Stimulated activated CD8-positive, alpha-beta memory T cell treated with anti-CD3 and anti-CD28 coated beads, Interleukin-15, amount 100 ng/mL, for 24 hours (primary cell): ENCODE measurements at places on chromosomes 5 and 9.

- no peak for DNase-seq
Measured at GRCh38 chr9:136079211-136079915, 15.7 kb downstream of the NACC2 start.

DNA sequence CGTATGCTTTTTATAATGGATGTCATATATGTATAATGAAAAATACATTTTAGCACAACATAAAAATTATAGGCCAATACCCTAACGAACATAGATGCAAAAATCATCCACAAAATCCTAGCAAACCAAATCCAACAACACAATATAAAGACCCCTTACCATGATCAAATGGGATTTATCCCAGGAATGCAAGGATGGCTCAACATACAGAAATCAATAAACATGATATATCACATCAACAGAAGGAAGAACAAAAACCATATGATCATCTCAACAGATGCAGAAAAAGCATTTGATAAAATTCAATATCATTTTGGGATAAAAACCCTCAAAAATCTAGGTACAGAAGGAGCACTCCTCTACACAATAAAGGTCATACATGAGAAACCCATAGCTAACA, 27.7 kb downstream of the VAV2 start:
- DNase-seq, result no peak

GRCh38 chr5:71955723-71956122, 151.6 kb upstream of the MAP1B start:
- no peak for DNase-seq

DNA sequence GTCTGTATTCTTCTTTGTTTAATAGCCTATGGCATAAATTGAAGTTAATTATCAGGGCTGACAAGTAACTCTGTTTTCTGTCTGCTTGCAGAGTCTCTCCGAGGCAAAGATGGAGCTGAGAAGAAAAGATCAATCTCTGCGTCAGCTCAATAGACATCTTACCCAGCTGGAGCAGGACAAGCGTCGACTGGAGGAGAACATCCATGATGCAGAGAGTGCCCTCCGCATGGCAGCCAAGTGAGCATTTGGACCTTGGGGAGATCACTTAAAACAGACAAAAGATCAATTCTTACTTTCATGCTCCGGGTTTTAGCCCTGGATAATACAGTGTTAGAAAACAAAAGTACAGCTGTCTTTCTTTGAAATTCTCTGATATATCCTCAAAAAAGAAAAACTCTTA, 293.8 kb downstream of the CCDC171 start:
- no peak for DNase-seq

DNA sequence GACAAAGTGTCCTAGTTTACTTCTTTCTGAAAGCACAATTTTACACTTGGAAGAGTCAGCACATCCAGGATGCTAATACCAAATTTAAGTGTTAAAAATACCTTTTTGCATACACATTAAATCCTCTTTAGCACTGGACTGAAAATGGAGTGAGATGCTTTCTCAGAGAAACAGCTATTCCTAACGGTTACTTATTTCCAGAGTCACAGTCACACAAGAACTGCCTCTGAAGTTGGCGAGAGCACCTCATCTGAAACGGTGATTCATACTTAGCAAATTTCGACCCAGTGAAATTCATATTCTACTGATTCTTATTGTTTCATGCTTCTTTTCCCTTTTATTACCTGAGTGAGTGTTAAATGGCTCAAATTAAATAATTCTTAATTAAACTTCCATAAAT, 12.2 kb downstream of the CDH18 start:
- no peak for DNase-seq

- no peak for DNase-seq
Measured at GRCh38 chr5:13316176-13316575, 628.3 kb downstream of the DNAH5 start.

GRCh38 chr9:78592811-78593210, 295.9 kb downstream of the PSAT1 start:
- DNase-seq, result no peak

GRCh38 chr9:99134893-99135341, 30.0 kb downstream of the TGFBR1 start:
- DNase-seq, result no peak

- no peak for DNase-seq
Measured at GRCh38 chr5:181235323-181235688, 8.4 kb downstream of the RACK1 start.

GRCh38 chr5:29508131-29508530, 1685.4 kb upstream of the CDH6 start:
- no peak for DNase-seq

GRCh38 chr9:85172001-85172978, 502.8 kb downstream of the NTRK2 start:
- no peak for DNase-seq

DNA sequence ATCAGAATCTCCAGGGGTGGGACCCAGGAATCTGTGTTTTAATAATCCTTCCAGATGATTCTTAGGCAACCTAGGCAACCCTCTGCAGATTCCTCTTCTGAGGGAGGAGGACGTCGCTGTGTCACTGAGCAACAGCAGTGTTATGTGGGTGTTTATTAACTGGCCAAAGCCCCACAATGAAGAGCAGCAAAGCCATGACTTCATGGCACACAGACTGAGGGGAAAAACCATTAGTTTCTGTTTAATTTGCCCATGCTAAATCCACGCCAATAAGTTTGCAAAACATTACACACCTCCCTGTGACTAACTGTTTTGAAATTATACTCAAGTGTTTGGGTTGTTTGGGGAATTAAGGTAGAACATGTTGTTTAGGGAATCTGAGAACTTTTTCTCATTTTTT, 83.7 kb upstream of the TMED7 start:
- no peak for DNase-seq

DNA sequence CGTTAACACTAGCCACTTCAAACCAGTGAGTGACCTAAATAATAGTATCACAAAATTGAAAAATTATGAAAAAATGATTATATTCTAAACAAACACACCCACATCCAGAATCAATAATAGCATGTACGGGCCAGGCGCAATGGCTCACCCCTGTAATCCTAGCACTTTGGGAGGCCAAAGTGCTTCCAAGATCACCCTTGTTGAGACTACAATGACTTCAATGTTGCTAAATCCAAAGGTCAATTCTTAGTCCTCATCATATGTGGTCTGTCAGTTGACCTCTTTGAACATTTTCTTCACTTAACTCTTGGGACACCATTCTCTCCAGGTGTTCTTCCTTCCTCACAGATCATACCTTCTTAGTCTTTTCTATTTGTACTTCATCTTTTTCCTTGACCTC, 11.3 kb downstream of the RIOK2 start:
- no peak for DNase-seq

GRCh38 chr9:110797611-110798010, 129.0 kb downstream of the MUSK start:
- no peak for DNase-seq

DNA sequence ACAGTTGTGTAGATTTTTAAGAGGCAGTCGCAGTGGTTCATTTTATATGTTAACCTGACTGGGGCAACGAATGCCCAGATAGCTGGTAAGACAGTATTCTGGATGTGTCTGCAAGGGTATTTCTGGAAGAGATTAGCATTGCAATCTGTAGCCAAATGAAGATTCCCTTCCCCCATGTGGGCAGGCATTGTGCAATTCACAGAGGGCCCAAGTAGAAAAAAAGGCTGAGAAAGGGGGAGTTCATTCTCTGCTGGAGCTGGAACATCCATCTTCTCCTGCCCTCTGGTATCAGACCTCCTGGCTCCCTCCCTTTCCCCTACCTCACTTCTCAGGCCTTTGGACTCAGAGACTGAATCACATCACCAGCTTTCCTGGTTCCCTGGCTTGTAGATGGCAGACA, 70.6 kb downstream of the TENT4A start:
- no peak for DNase-seq

DNA sequence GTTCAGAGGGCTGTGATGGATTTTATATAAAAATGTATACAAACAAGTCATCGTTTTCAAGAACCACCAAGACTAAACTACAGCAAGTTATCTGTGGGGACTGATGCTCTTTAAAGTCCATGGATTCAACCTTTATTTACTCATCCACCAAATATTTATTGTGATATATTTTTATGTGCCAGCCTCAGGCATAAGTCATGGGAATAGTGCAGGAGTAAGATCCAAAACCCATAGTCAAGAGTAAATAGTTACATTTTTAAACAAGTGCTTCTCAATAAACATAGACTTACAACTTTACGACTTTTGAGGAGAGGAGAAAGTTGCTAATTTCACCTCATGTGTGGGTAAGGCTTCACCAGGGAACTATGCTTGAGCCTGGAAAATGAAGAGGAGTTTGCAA, 24.6 kb downstream of the MACIR start:
- no peak for DNase-seq

- peak; percentile 67 for DNase-seq
Measured at GRCh38 chr5:80255811-80256712, at the start of gene SERINC5. Gene SERINC5, minus strand, starts transcription at chr5:80256048. Its CDS starts 126 bp downstream, at chr5:80255922.

DNA sequence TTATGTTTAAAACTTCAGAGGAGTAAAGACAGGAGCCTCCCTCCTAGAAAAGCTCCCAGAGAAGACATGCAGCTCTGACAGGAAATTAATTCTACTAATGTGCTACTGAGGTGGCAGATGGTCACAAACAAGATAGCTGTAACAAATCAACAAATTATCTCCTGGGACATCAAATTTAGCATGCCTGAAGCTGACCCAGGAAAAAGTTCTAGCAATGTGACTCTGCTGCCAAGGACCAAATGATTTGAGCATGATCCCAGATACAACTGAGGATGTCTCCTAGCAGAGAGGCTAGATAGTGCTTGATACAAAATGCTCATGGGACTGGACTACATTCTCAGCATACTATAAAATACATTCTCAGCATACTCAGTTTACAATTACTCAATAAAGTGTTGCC, 413.5 kb upstream of the SMC2 start:
- no peak for DNase-seq

DNA sequence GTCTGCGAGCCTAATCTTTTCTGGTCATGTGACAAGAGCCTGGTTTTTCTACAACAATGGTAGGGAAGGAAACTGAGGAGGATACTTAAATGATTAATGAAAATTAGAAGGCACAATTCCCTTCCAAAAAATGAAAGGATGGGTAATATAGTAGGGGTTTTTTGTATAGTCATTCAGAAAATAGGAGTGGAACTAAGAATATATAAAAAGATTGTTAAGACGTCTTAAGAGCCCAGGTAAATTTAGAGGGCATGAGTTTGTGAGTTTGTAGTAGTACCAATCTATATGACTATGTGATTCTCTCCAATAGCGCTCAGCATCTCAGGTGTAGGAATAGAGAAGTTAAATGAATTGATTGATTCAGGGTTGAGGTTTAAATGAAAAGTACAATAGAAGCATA, 50.1 kb downstream of the GNG10 start:
- no peak for DNase-seq

DNA sequence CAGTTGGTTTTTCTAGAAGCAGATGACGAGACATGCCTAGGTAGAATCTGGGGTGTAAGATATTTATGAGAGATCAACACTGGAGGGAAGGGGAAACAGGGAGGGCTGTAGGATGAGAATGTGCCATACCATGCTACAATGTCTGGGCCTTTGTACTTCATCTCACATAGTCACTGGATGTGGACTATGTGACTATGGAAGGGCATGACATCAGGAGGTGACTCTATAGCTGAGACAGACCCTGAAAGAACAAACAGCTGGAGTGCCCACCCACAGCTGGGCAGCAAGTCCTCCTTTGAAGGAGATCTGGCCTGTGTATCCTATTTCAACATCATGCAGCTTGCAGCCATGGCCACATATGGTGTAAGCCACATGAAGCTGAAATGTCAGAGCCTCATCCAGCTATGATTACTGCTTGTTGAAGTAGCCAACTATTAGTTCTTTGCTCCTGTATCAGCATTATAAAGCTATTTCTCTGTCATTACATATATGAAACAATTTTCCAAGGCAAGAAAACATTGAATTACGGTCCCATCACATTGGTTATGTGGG, 46.2 kb upstream of the KIF2A start:
- DNase-seq, result no peak

- no peak for DNase-seq
Measured at GRCh38 chr5:18807256-18808149, 1173.2 kb downstream of the TAF11L14 start.

DNA sequence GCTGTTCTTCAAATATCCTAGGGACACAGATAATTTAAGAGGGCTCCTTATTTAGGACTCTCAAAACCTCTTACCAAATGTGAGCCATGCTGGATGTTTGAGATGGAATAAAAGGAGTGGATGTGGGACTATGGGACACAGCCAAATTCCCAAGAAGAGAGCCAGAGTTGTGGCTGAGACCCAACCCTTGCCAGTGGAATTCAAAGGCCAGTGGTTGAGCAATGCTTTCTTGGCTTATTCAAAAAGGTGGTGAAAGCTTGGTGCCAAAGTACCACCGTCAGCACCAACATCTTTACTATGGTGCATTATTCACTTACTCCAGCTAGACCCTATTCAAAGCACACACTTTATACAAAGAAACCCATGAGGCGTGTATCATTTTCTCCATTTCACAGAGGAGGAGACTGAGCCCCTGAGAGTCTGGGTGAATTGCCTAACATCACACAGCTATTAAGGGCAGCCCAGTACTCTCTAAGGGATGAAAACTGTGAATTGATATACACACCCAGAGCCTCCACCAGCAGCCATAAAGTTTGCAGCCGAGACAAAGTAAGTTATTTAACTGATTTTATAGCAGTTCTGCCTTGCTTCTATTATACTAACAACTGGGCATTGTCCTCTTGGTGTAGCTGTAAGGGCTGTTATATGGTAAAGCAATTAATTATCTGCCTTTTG, 391.7 kb downstream of the ACTL7B start:
- no peak for DNase-seq

- DNase-seq, result no peak
Measured at GRCh38 chr5:73523861-73524260, 25.6 kb downstream of the BTF3 start.

DNA sequence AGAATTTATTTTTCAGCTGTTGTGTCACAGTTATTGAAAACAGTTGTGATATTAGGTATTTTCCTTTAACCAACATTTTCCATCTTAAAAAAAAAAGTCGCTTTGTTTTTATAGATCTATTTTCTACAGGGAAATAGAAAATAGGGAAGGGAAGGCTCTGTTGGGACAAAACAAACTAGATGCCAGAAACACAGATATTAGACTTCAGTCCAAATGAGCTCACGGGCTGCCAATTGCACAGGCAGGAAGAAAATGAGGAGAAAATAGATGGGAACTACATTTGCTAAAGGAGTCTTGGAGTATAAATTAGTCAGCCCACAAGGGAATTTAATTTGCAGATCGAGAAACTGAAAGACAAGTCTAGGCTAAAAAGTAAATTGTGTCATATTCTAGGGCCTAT, 21.4 kb upstream of the ISOC1 start:
- DNase-seq, result no peak

GRCh38 chr5:139565411-139566305, 4.5 kb downstream of the UBE2D2 start:
- DNase-seq, result no peak

GRCh38 chr5:147504535-147504934, 5.3 kb downstream of the DPYSL3 start:
- no peak for DNase-seq

GRCh38 chr5:53037141-53037859, 48.1 kb downstream of the ITGA2 start:
- no peak for DNase-seq

- no peak for DNase-seq
Measured at GRCh38 chr9:1837453-1838084, 177.6 kb upstream of the SMARCA2 start.

GRCh38 chr5:72191404-72191803, 84.1 kb downstream of the MAP1B start:
- DNase-seq, result no peak
